OCI-LY7 (cell line): ENCODE measurements at places on chromosomes 2 and 18.

DNA sequence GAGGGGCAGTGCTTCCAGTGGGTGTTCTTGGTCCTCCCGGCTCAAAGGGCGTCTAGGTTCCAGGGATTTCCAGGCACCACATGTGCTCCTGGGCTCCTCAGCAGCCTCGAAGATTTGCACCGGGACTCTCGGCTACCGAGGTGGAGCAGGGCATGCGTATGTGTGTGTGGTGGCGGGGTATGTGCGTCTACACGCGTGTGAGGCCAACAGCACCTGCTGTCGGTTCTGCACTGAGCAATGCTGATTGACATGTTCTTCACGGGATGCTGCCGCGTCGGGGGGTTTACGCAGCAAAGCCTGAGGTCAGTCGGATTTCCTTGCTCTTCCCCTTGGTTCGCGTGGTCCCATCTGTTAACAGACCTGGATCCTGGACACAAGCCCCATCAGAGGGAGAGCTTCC, 119.8 kb downstream of the NDUFA10 start:
- no peak for DNase-seq

- no peak for DNase-seq
Measured at GRCh38 chr2:55771612-55772011, 78.0 kb upstream of the PNPT1 start.

DNA sequence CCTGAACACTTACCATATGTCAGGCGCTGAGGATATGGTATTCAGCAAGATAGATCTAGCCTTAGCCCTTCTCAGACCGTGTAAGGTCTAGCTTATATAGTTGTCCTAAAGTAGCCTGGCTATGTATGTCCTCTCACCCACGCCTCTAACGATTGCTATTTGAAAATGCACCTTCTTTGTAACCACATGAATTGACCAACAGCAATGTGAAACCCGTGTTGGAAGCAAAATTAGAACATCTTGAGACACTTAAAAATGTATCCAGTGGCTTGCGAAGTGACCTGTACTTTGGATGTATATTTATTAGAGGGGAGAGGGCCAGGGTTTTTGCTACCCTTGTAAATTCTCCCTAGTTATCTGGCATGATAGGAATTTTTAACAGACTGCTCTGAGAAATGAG, 860.0 kb upstream of the ZEB2 start:
- no peak for DNase-seq

DNA sequence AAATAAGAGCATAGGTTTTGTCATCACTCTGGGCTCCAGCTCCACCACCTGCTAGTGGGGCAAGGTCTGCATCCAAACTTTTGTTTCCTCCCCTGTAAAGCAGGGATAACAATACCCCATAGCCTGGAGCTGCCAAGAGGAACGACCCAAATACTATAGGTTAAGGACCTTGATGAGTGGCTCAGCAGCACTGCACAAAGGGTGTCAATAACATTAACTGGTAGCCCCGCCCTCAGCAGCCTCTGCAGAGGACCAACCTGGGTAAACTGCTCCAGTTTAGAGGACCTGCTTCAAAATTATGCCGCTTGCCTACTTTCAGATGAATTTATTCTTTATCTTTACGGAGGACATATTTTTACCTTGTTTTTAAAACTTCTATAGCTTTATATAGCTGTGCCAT, 65.8 kb upstream of the RIOK3 start:
- no peak for DNase-seq

DNA sequence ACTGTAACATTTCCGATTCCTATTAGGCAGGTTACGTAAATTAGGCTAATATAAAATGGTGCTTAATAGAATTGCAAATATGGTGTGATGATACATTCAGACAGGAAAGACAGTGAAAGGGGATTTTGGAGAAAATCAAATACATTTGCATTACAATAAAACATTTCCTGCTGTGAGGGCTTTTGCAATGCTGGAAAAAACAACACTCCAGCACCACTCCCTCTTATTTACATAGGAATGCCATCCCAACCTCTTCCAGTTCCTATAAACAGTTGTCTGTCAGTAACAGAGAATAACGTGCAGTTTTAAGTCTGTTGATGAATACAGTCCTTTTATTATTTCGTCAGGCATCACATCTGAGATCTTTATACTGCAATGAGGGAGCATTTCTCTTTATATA, 298.8 kb upstream of the FANCL start:
- no peak for DNase-seq

GRCh38 chr2:54107903-54108615, 7.4 kb upstream of the ACYP2 start:
- no peak for DNase-seq

GRCh38 chr18:58348517-58348916, 280.4 kb downstream of the ALPK2 start:
- DNase-seq, result no peak

GRCh38 chr2:215764441-215765048, 248.8 kb downstream of the MREG start:
- DNase-seq, result no peak

GRCh38 chr2:28580078-28580477, 84.2 kb downstream of the PLB1 start:
- DNase-seq, result no peak

DNA sequence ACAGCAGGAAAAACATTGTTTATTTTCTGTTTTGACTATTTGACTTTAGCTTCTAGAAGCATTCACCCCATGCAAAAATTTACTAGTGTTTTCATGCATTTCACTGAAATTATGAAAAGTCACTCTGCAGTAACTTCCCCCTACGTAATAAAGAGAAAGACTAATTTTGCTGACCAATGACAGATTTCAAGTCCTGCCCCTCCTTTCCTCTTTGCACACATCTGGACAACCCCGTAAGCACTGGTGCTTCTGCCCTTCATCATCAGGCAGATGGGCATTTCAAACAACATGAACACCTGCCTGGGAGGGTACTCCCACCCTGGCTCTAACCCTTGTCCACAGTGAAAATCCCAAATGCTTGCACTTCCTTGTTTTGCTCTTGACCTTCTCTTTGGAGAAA, 815.0 kb upstream of the ID2 start:
- DNase-seq, result no peak

GRCh38 chr18:65632236-65632635, 118.6 kb upstream of the CDH7 start:
- DNase-seq, result no peak

- DNase-seq, result no peak
Measured at GRCh38 chr2:104163611-104164130, 690.2 kb upstream of the POU3F3 start.
